ENCODE measurements at places on chromosomes 5 and 9.

GRCh38 chr5:139157556-139157955 lies 40.6 kb downstream of the SIL1 start:
- DNase-seq: no peak

- DNase-seq: no peak
These were observed 4.4 kb upstream of the TSPAN17 start for GRCh38 chr5:176642675-176643490.

GRCh38 chr5:35012796-35013195 lies 35.0 kb downstream of the AGXT2 start:
- no peak for DNase-seq

DNA sequence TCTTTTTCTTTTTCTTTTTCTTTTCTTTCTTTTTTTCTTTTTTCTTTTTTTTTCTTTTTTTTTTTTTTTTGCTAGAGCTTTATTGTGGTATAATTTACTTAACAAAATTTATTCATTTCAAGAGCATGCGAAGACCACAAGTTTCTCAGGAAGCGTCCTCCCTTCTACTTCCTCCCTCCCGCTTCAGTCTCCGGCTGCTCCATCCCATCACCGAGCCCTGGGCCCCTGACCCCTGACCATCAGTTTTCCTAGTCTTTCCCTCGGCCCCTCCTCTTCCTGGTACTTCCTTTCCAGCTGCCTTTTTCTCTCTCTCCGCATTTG lies 34.7 kb downstream of the C9orf152 start:
- DNase-seq: no peak

GRCh38 chr9:32644698-32645097 lies 9.2 kb upstream of the TAF1L start:
- DNase-seq: peak; percentile 45

DNA sequence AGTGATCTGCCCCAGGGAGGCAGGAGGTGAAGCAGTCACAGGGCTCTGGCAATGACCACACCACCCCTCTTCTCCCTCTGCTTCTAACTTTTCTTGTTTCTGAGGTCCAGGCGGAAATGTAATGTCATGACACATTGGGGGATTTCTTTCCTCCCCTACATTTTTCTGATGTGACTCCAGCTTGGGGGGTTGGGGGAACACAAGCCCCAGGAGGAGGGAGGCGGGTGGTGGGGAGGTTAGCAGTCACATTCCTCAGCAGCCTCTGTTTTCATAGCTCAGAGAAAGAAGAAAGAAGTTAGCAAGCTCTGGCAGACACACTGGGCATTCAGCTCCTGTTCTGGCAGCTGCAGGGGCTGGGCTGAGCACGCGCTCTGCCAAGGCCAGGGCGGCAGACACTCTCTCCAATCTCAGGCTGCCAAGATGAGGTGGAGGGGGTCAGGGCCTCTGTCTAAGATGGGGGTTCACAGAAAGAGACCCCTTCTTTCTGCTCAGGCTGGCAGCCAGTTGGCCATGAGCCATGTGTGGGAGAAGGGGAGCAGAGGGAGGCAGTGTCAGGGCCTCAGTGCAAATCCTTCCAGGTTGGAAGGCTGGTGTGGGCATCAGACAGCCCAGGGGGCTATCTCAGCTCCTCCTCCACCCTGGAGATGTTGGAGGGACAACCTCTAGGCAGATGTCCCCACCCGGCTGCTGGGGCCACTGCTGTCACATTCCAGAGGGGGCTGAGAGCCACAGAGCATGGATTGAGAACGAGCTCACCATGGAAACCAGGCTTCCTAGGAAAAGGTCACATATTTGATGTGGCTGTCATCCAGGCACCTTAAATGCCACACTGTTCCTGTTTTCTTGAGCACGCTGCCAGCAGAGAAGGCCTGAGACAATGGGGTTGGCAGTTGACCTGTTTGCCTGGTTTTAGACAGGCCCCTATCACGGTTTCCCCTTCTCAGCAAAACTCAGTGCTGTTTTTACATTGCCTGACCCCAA lies 20.1 kb upstream of the PFDN1 start:
- peak; percentile 40 for DNase-seq

GRCh38 chr9:83715221-83715620 lies 7.5 kb upstream of the UBQLN1 start:
- DNase-seq: no peak

Data from hepatocyte (in vitro differentiated cells).